Fibroblast of mammary gland (primary cell): ENCODE measurements at places on chromosomes 4 and X.

DNA sequence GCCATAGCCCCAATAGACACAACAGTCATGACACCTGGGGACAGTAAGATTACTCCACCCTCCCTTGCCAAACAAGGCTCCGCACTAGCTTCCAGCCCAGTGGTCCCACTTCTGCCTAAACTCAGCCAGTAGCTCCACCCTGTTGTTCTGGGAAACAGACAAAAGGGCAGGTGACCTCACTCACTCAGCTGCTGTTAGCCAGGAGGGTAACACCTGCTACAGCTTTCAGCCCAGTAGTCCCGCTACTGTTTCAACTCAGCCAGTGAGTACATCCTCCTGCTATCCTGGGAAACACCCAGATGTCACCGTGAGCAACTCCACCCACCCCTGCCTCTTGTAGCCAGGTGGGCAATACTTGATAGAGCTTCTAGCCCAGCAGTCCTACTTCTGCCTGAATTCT lies 162.7 kb upstream of the CPXCR1 start:
- no peak for DNase-seq

GRCh38 chr4:88779431-88779830 lies 81.8 kb upstream of the NAP1L5 start:
- no peak for DNase-seq

- peak; percentile 62 for DNase-seq
These were observed 57.1 kb downstream of the PDLIM5 start for GRCh38 chr4:94508806-94509205.

GRCh38 chrX:15786915-15787314 lies 3.4 kb upstream of the ZRSR2 start:
- DNase-seq = no peak

GRCh38 chrX:40651620-40652223 lies 4.4 kb upstream of the CXorf38 start:
- DNase-seq = peak; percentile 73

GRCh38 chr4:83862471-83862870 lies 326.6 kb downstream of the GPAT3 start:
- no peak for DNase-seq

DNA sequence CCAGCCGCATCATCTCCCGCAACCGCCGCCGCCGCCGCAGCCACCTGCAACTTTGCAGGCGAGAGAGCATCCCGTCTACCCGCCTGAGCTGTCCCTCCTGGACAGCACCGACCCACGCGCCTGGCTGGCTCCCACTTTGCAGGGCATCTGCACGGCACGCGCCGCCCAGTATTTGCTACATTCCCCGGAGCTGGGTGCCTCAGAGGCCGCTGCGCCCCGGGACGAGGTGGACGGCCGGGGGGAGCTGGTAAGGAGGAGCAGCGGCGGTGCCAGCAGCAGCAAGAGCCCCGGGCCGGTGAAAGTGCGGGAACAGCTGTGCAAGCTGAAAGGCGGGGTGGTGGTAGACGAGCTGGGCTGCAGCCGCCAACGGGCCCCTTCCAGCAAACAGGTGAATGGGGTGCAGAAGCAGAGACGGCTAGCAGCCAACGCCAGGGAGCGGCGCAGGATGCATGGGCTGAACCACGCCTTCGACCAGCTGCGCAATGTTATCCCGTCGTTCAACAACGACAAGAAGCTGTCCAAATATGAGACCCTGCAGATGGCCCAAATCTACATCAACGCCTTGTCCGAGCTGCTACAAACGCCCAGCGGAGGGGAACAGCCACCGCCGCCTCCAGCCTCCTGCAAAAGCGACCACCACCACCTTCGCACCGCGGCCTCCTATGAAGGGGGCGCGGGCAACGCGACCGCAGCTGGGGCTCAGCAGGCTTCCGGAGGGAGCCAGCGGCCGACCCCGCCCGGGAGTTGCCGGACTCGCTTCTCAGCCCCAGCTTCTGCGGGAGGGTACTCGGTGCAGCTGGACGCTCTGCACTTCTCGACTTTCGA lies 654 bp downstream of the ATOH1 start:
- no peak for DNase-seq

DNA sequence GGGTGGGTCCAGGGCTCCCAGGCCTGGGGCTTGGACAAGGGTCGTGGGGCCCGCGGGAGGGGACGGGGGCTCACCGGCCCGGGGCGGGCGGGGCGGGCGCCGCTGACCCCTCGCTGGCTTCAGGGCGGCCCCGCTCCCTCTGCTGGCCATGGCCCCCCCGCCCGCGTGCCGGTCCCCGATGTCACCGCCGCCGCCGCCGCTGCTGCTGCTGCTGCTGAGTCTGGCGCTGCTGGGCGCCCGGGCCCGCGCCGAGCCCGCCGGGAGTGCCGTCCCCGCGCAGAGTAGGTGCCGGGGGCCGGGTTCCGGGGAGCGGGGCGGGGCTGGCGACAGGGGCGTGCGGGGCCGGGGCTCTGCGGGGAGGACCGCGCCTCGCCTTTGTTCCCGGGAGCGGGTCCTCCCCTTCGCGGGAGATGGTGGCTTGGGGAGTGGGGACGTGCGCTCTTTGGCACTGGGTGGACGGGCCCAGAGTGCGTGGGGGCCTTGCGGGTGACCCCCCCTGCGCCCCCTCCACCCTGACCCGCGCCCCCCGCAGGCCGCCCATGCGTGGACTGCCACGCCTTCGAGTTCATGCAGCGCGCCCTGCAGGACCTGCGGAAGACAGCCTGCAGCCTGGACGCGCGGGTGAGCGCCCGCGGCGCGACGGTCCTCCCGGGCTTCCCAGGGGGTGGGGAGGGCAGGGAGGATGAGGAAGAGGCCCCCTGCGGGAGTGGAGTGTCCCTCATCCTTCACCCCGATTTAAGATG lies 16.8 kb upstream of the NAT8L start:
- DNase-seq = no peak

DNA sequence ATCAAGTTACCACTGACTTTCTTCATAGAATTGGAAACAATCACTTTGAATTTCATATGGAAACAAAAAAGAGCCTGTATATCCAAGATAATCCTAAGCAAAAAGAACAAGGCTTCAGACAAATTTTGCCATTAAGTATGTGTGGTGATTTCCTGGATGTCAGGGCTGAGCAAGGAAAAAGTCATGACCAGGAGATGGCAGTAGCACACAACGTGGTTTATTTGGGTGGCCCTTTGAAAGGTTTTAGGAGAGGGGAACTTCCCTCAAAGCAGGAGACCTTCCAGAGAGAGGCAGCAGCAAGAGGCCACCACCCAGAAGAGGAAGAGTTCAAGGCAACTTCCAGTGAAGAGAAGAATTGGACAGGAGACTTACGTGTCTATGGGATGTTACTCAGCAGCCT lies 18.1 kb upstream of the ZXDB start:
- peak; percentile 21 for DNase-seq

- peak; percentile 69 for DNase-seq
These were observed 41.1 kb downstream of the BMPR1B start for GRCh38 chr4:94798808-94799207.

DNA sequence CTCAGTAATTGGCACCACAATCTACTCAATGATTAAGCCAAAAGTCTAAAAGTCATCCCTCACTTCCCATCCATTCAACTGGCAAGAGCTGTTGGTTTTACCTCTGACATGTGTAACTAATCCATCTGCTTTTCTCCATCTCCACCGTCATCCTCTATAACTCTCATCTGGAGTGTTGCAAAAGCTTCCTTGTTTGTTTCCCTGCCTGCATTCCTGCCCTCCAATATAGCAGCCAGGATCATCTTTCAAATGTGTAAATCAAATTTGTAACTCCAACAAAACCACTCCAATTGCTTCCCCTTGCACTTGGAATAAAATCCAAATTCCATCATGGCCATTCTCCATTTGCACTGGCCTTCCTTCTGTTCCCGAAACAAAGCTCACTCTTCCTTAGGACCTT lies 4.3 kb upstream of the PLAC8 start:
- DNase-seq = peak; percentile 49

DNA sequence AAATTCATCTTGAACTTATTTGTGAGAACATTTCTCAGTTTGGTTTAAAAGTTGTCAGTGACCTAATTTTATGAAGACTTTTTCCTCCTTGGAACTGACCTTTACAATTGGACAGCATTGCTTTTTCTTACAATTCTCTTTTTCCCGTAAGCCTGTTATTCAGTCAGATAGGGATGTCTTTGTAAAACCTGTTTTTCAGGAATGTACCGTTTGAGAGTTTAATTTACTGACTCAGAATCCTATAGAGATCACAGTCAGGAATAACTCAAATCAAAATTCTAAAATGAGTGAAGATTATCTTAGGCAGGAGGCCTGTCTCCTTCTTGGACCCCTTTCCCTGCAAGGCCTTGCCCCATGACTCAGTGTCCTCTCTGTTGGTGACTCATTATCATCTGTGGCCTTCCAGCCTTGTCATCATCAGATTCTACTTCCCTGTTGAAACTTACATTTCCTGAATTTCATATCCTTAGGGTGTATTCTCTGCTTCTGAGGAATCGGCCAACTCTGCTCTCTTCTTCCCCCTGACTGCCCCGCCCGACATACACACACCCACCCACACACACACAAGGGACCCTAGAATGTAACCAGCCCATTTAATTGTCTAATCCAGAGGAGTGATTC lies 99.8 kb downstream of the ARHGAP10 start:
- DNase-seq = peak; percentile 98

GRCh38 chr4:145531223-145531622 lies 49.6 kb downstream of the SMAD1 start:
- DNase-seq = no peak

DNA sequence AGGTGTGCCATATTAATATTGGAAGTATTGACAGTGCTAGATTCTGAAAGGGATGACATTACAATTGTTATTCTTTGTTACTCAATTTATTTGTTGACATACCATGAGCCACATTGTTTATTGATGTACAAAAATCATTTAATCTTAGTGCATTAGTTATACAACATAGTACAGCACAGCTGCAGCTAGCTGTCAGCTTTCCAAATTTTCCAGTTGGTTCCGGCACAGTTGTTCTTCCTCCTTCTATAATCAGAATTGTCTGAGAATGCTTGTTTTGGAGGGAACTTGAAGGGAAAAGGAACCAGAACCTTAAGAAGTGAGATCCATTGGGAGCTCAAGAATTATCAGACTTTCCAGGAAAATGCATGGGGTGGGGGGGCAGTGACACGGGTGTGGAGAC lies 281.4 kb downstream of the ZIC3 start:
- DNase-seq = no peak

DNA sequence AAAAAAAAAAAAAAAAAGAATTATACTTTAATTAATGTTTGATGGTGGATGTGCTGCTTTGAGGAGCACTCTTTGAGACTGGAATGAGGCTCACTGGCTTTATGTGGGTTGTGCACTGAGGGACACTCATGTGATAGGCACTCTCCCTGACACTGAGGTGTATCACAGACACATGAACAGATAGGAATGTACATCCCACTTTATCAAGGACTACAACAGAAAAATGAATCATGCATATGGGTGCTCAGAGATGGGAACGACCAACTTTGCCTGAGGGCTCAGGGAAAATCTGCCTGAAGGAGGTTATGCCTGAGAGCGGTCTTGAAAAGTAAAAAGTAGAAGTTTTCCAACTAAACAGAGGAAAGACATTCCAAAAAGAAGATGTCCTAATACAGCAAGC lies 97.7 kb upstream of the RBPJ start:
- DNase-seq = peak; percentile 39

GRCh38 chr4:107599841-107600240 lies 120.2 kb downstream of the PAPSS1 start:
- DNase-seq = no peak

GRCh38 chr4:113673450-113673849 lies 88.1 kb downstream of the CAMK2D start:
- peak; percentile 44 for DNase-seq

GRCh38 chr4:95289028-95289634 lies 259.6 kb downstream of the UNC5C start:
- peak; percentile 8 for DNase-seq

GRCh38 chr4:187474238-187474637 lies 521.3 kb upstream of the ZFP42 start:
- DNase-seq = no peak

DNA sequence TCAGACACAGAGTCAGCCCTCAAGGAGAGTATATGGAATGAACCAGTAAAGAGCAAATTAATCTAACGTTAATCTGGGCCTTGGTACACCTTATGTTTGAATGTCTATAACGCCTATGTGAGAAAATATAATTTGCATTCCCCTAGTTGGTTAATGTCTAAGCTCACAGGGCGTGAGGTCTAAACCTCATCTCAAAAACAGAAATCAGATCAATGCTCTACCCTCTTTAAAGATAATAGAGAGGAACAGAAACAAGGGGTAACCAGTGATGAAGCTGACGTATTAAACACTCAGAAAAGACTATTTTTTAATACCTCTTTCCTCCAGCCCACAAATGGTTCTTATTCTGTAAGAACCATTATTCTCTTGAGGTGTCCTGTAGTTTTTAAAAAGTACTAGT lies 369.2 kb upstream of the NOCT start:
- DNase-seq = no peak

- peak; percentile 12 for DNase-seq
These were observed 25.6 kb upstream of the TBC1D19 start for GRCh38 chr4:26558166-26558895.

GRCh38 chrX:78513971-78514738 lies 145.0 kb downstream of the RTL3 start:
- no peak for DNase-seq

DNA sequence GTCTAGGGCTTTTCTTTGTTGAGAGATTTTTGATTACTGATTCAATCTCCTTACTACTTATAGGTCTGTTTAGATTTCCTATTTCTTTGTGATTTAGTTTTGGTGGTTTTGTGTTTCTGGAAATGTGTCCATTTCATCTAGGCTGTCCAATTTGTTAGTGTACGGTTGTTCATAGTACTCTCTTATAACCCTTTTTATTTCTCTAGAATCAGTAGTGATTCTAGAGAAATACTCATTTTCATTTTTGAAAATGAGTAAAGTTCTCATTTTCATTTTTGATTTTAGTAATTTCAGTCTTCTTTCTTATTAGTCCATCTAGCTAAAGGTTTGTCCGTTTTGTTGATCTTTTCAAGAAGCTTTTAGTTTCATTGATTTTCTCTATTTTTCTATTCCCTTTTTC lies 7.5 kb downstream of the IL13RA1 start:
- DNase-seq = no peak

DNA sequence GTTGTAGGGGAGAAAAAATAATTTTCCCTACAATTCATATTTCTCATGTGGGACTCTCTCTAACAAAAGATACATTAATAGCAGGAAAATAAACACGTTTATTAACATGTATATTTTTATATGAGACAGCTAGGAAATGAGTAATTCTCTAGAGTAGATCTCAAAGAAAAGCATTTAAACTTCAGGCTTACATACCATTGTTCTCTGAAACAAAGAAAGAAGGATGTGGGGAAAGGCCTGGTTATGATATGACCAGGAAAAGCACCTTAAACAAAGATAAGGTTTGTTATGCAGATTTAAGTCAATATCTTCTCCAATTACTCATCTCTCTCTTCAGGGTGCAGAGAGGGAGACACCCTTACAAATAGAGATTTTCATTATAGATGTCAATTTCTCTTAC lies 131.3 kb downstream of the SLC7A11 start:
- no peak for DNase-seq

DNA sequence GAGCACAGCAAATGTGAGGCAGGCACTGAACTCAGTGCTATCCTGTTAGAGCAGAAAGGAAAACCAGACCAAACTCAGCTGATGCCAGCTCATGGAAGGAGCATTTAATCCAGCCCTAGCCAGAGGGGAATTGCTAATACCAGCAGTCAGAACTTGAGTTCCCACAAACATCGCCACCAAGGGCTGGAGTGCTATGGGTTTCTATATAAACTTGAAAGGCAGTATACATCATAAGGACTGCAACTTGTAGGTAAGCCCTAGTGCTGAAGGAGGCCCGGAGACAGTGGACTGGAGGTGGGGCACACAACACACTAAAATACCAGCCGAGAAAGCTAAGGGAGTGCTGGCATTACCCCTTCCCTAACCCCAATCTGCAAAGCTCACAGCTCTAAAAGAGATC lies 440.2 kb downstream of the PRR32 start:
- no peak for DNase-seq
